ENCODE measurements at places on chromosomes 6 and 20. TPM values are rescaled to one million over a fixed set of nuclear protein-coding genes. Genes with fewer than 3 reads are reported as not detected.

- DNase-seq = no peak
Measured at GRCh38 chr20:2333821-2334220, 38.0 kb downstream of the TGM3 start.

DNA sequence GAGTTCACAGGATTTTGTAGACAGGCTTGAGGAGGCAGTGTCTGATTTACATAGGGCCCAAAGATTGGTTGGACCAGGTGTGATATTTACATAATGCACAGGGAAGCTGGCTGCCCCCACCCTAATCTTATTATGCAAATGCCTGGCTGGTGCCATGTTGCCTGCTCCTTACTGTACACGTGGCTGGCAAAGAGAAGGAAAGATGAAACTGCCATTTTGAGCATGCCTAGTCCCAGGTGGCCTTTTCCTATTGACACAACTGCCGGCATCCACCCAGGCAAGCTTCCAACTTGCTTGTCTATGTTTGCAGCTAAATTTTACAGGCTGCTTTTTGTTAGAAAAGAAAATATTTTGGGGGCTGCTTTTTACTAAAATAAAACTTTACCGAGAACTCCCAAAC is 174.6 kb downstream of the LMBRD1 start:
- DNase-seq = no peak

- DNase-seq = no peak
Measured at GRCh38 chr6:64721865-64722264, 985.2 kb downstream of the EYS start.

TMEM244 gene
- polyA plus RNA-seq = not detected

SEL1L2 gene
- polyA plus RNA-seq = not detected

Measured in immature natural killer cell (primary cell).